NCI-H1105 treated with DMSO at 0.1 percent for 48 hours (cell line): ENCODE measurements at places on chromosomes 7 and 10.

DNA sequence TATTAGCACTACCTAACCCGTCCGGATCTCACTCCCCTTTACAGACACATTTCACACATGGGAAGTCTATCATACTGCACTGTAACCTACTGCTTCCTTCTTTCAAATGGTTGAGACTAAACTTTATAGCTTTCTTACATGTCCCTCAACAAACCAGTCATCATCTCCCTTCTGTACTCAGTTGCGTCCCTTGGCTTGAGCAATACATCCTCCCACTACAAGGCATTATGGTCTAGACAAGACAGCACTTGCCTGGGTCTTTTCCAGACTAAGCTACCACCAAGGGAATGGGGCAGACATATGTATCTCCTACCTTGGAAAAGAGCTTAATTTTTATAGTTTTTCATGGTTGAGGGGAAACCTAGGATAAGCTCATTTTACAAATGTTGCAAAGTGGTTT, 575.2 kb downstream of the KCNMA1 start:
- no peak for DNase-seq

DNA sequence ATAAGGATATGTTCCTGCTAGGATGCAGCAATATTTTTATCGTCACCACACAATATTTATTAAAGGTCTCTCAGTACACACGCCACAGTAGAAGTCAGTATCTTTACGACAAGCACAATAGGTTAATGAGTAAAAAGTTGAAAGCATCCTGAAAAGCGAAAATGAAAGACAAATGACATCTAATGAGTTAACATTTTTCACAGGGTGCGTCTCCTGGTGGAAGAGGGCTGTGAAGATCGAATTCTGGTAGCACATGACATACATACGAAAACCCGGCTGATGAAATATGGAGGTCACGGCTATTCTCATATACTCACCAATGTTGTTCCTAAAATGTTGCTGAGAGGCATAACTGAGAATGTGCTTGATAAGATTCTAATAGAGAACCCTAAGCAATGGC, 10.8 kb downstream of the C1QL3 start:
- no peak for DNase-seq

GRCh38 chr10:77223526-77224460, 413.8 kb downstream of the KCNMA1 start:
- no peak for DNase-seq

DNA sequence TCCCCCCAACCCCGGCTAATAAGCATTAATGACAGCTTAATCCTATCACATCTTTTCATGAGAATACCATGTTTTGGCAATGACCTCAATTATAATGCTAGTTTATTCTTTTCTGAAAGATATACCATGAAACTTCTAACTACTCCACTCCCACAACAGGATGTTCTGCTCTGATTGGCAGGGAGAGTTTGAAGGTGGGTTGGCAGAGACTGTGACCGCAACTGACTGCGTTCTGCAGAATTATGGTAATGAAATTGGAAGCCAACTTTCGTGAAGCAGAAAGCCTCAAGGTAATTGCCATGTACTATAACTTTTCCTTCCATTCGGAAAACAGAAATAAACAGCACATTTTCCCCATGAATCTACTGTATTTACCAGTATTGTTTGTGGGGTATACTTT, 288.2 kb upstream of the SEMA3D start:
- DNase-seq = no peak

DNA sequence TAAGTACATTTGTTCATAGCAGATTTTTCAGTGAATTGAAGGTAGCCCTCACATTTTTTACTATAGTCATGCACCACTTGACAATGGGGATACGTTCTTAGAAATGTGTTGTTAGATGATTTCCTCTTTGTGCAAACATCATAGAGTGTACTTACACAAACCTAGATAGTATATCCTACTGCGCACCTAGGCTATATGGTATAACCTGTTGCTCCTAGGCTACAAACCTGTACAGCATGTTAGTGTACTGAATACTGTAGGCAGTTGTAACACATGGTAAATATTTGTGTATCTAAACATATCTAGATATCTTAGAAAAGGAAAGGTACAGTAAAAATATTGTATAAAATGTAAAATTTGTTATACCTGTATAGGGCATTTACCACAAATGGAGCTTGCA, 41.2 kb downstream of the TAX1BP1 start:
- DNase-seq = no peak

DNA sequence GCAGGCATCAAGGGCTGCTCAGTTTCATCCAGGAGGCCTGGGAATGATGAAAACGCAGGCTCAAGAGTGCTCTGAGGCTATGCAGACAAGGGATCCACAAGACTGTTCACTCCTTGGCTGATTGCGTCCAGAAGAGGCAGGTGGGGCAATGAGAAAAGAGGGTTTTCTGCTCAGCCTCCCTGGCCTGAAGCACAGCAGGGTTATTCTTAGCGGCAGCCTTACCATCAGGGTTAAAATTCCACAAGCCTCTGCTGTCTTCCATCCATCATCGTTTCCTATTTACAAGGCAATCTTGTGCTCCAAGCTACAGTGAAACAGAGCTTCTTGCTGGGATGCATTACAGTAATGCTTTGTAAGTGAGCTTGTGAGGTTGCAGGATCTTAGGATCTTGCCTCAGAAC, 129.4 kb upstream of the SHH start:
- DNase-seq = no peak

GRCh38 chr7:21980926-21981500, 35.3 kb upstream of the CDCA7L start:
- no peak for DNase-seq

DNA sequence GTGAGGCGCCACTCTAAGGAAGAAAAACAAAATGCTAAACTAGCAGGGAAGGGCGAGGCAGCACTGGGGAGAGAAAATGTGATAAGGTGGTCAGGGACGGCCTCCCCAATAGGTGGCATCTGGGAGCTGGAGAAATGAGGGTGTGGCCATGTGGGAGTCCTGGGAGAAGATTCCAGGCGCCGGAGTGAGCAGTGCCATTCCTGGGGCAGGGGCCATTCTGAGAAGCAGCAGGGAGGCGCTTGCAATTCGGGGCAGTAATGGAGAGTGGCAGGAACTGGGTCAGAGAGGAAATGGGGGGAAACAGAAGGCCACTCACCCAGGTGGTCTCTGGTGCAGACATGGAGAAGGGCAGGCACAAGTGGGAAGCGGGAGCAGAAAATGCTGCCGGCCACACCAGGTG, 61.8 kb upstream of the LRRC18 start:
- DNase-seq = no peak
